RCC 7860 (cell line): ENCODE measurements at places on chromosomes 12 and 14.

DNA sequence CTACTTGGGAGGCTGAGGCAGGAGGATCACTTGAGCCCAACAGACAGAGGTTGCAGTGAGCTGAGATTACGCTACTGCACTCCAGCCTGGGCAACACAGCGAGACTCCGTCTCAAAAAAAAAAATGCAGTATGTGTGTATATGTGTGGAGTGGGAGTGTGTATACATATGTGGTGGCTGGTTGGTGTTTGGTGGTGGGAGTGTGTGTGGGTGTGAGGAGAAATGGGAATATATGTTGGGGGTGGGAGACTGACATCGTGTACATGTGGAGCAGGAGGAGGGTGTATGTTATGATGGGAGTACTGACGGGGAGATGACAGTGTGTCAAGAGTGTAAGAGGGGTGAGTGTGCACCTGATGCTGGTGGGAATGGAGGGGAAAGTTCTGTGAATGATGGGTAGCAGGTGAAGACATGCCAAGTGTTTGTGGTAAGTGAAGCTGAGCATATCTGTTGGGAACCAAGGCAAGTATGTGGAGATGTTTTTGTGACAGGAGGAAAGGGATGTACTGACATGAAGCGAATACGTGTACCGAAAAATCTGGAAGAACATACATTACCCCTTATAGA is 4.2 kb downstream of the PNMA1 start:
- DNase-seq = no peak

- DNase-seq = no peak
These were observed 905 bp upstream of the CIPC start for GRCh38 chr14:77097006-77097699.

DNA sequence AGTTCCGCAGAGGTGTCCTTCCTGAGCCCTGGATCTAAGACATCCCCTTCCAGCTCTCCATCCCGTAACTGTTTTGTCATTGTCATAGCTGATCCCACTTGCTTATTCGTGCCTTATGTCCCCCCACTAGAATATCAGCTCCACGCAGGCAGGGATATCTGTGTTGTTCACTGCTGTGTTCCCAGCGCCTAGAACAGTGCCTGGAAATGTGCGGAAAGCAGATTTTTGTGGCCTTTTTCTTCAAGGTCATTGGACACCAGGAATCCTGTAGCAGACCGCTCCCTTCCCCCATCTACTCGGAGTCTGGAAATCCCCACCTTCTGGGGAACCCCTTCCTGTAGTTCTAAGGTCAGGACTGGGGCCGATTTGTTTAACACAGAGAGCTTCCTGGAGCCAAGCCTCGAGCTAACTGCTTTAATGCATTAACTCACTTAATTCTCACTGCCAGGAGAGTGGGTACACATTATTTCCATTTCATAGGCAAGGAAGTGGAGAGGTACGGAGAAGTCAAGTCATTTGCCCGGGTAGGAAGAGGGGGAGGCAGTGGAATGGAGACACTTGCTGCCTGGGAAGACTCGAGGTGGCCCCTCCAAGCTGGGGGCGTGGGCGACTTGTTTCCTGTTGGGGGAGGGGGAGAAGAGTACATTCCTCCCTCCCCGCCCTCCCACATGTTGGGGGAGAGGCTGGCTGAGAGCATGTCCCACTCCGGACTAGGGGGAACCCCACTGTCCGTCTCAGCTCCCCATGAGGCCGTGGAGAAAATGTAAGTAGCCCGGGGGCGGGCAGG is 1.2 kb upstream of the SH2B3 start:
- peak; percentile 79 for DNase-seq

- DNase-seq = no peak
These were observed 12.4 kb downstream of the CBLN3 start for GRCh38 chr14:24416932-24417619.

- no peak for DNase-seq
These were observed 29.2 kb downstream of the ALG10 start for GRCh38 chr12:34051486-34051885.

- no peak for DNase-seq
These were observed 235.2 kb upstream of the SRRM4 start for GRCh38 chr12:118746176-118746575.

DNA sequence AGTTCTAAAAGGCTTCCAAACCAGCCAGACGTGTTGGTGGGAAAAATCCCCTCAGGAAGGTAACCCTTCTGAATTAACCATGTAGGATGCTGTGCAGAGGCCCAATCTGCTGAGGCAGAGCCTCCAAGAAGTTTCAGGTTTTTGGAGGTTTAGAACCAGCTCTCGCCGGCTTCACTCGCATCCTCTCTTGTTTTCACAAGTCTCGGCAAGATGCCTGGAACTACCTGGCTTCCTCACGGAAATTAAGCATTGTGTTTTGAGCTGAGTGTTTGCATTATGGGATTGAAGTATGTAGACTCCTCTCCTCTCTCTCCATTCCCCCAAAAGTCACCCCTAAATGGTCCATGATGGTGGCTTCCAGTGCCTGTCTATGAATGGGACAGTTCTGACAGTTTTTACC is 20.6 kb downstream of the LTBP2 start:
- no peak for DNase-seq

GRCh38 chr14:55416866-55417265 is 5.2 kb upstream of the ATG14 start:
- no peak for DNase-seq

- no peak for DNase-seq
These were observed 88.9 kb downstream of the PTGER2 start for GRCh38 chr14:52402812-52403526.

DNA sequence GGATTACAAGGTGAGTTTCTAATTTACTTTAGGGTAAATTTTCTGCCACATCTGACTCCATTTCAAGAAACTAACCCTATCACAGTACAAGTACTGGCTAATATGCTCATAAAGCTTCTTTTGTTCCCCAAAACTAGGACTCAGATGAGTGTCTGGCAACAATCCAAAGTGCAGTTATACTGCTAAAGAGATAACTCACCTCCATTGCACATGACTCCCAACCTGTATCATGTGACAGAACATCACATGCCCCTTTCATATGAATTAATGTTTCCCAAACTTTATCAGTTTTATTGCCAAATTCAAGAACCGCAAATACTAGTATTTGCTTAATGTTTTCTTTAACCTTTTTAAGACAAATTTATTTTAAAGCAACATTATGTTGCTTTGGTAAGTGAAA is 3.9 kb upstream of the PPP1R12A start:
- DNase-seq = no peak

- DNase-seq = no peak
These were observed 535.6 kb upstream of the ATP2B1 start for GRCh38 chr12:90244232-90244631.

- no peak for DNase-seq
These were observed 415.7 kb upstream of the ATP2B1 start for GRCh38 chr12:90124289-90124688.

DNA sequence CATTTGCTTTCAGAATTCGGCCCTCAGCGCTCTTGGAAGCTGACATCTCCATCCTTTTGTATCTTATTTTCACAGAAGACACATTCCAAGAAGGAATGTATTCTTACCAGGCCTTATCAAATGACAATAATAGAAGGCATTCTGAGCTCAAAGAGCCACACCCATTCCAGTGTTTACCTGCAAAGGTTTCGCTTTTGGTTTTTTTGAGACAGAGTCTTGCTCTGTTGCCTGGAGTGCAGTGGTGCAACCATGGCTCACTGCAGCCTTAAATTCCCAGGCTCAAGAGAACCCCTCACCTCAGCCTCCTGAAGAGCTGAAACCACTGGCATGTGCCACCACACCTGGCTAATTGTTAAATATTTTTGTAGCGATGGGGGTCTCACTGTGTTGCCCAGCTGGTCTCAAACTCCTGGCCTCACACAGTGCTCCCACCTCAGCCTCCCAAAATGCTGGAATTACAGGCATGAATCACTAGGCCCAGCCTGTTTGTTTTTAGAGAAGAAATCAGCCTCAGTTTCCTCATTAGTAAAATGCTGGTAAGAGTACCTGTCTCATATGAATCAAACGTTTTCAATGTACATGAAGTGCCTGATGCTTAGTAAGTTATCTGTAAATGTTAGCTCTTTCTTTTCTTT is 69.2 kb downstream of the SLC6A12 start:
- DNase-seq = no peak

DNA sequence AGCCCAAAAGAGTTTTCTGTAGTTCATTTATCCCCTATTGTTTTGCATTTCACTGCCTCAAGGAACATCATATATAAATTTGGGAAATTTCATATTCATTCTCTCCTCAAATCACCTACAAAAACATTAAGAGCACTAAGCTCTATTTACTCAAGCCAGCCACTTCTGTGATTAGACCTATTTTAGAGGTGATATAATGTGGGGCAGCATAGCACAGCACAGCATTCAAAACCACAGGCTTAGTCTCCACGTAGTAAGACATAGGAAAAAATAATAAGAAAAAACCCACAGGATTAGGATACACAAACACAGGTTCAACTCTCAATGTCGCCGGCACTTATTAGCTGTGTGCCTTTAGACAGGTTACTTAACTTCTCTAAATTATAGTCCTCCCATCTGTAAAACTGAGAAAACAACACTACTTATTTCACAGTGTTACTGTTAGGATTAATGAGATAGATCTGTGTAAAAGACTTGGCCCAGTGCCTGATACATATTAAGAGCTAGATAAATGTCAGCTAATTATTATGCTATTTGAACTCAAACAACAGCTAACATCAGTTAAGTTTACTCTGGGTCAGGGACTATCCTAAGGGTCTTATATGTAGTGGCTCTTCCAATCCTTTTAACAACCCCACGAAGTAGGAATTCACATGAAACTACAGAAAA is 20.3 kb downstream of the DCAF5 start:
- no peak for DNase-seq

DNA sequence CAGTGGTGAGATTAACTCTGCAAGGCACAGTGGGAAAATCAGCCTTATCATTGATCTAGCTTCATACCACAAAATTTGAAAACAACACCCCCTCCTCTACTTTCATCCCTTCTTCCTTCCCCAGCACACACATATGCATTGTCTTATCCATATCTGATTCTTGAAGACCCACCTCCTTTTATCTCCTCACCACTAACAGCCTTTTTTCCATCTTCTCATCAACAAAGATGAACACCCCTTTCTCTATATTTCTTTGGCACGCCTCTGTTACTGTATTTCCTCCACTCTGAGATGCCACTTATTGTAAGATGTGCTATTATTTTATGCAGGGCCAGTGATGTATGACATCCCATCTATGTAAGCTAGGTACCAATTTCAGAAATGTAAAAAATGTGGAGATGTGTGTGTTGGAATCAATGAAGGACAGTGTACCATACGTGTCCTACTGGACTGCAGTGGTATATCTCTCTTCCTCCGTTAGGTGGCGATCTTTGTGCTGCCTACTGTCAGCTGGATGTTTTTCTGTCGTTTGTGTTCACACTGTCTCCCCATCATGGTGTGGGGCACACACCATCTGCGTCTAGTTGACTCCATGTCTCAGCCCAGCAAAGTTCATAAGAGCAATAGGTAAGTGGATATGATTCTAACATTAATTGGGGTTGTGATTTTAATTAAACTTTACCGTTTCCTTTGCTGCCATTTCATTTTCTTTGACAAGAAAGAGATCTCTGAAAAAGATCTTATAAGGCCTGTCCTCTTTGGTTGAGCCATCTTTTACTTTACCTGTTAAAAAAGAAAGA is 24.0 kb downstream of the CCDC38 start:
- peak; percentile 42 for DNase-seq

DNA sequence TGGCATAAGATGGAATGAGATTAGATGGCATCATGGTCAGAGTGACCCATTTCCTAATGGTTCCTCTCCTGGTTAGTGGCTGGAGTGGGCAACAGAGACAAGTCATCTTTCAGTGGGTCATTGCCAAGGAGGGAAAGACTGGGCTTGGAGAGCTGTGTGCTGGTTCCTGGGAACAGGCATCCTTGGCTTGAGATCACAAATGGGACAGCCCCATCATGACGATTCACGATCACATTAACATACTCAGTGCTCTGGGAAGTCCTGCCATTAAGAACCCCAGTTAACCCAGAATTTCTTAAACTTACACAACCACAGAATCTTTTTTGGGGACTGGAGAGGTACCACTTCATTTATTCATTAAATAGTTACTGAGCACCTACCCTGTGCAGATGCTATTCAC is 27.3 kb downstream of the CHST11 start:
- DNase-seq = no peak

GRCh38 chr14:95061317-95062093 is 95.8 kb downstream of the DICER1 start:
- no peak for DNase-seq

DNA sequence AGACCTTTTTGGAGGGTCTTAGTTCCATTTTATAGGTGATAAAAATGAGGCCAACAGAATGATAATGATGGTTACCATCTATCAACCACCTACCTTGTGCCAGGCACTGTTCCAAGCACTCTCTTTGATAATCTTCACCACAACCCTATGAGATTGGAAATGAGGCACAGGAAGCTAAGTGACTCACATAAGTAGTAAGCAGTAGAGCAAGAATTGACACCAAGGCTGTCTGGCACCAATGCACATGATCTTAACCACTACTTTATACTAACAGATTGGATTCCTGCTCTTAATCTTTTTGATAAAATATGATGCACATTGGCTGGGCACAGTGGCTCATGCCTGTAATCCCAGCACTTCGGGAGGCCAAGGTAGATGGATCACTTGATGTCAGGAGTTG is 91.4 kb downstream of the DRAM1 start:
- DNase-seq = no peak

- no peak for DNase-seq
These were observed 142.1 kb downstream of the KIF21A start for GRCh38 chr12:39300799-39301198.

GRCh38 chr14:36132826-36133225 is 43.7 kb downstream of the PTCSC3 start:
- DNase-seq = no peak

GRCh38 chr12:59708064-59708463 is 112.2 kb downstream of the SLC16A7 start:
- peak; percentile 7 for DNase-seq

GRCh38 chr12:92502417-92503028 is 200.3 kb upstream of the PLEKHG7 start:
- DNase-seq = no peak

DNA sequence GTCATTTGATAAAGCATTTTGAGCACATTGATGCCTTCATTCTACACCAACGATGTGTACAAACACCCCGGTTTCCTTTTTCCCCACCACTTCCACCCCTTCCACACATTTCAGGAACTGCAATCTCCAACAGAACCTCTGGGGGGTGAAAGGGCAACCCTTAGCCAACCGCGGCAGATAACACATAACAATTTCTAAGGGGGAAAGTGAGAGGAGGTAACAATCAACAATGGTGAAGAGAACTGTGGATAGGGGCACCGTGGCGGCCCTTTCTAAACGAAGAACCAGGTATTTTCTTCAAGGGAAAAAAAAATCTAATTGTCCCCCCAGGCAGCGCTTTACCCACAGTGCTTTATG is 1.1 kb downstream of the KITLG start:
- peak; percentile 42 for DNase-seq

GRCh38 chr12:131355361-131356245 is 355.3 kb upstream of the SFSWAP start:
- DNase-seq = no peak

- DNase-seq = no peak
These were observed 38.1 kb upstream of the PTCSC3 start for GRCh38 chr14:36214476-36215216.

- no peak for DNase-seq
These were observed 187.7 kb upstream of the DCN start for GRCh38 chr12:91370086-91370868.
